NCI-H2227 treated with DMSO at 0.1 percent for 48 hours (cell line): ENCODE measurements at places on chromosomes 2 and 18.

DNA sequence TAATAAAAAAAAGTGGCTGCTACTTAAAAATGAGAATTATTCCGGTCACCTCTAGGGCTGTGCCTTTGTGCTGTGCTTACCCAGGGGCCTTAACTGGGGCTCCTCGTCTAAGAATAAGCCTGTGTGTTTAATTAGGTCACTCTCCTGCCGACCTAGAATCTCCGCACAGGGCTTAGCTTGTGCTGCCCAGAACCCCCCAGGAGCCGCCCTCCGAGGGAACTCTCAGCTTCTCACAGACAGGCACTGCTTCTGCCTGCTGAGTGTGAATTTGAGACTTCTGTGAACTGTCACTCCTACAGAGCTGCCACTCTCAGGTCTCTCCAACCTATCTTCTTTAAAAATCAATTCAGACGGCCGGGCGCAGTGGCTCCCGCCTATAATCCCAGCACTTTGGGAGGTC is 11.9 kb upstream of the NT5DC4 start:
- no peak for DNase-seq

GRCh38 chr2:232681527-232681926 is 15.6 kb upstream of the GIGYF2 start:
- no peak for DNase-seq

- no peak for DNase-seq
Observed at GRCh38 chr2:54041135-54041534, 70.3 kb upstream of the PSME4 start.

DNA sequence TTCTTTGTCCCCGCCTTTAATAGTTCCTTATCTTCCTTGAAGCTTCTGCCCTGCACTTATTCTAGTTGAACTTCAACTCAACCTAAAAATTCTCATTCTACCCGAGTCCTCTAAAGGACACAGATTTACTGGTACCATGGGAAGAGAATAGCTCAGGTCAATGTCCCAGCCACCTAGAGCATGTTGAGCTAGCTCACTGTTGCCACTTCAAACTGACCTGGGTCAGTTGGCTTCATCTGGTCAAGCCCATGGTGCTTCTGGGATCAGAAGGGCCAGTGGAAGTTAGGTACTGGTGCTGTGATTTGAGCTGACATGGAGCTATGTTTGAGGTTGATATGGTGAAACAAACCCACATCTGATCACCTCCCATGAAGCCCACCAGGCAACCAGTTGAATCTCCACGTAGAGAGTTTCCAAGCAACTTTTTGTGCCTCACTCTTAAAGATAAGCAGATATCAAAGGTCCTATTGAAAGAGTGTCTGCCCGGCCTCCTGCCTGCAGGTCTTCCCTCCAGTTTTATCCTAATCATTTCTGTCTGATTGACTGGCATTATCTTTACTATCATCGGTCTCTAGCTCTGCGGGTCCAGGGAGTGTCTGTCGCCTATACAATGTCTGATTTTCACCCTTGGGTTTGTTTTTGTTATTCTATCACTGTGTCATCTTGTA is 17.2 kb downstream of the GREB1 start:
- DNase-seq, result no peak

GRCh38 chr18:5058768-5059695 is 138.0 kb downstream of the AKAIN1 start:
- no peak for DNase-seq

GRCh38 chr2:179558010-179558934 is 293.6 kb upstream of the SESTD1 start:
- DNase-seq, result no peak

- no peak for DNase-seq
Observed at GRCh38 chr2:3472966-3473365, 46.4 kb downstream of the ADI1 start.

- DNase-seq, result no peak
Observed at GRCh38 chr2:47741101-47741500, 41.8 kb upstream of the MSH6 start.

DNA sequence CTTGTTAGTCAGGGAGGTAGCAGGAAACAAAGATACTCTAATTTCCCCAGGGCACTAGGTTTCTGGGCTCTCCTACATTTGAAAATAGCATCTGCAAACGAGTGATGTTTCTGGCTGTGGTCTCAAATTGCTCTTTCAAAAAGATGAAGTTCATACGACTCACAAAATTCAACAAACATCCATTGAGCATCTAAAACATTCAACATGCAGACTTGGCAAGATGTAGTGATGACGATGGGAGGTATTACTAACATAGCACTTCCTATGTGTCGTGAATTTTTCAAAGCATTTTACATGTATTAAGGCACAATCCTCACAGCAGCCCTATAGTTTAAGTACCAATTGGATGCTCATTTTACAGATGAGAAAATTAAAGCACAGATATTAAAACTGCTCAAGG is 5.2 kb downstream of the CCBE1 start:
- DNase-seq, result no peak
